ENCODE measurements at places on chromosomes 5 and 9. TPM values are rescaled to one million over a fixed set of nuclear protein-coding genes. Genes with fewer than 3 reads are reported as not detected.

FBXW11 gene
- total RNA-seq, result 51.4 TPM

SRD5A1 gene
- total RNA-seq, result 15.3 TPM

IL5 gene
- total RNA-seq, result 113 TPM

FBN2 gene
- not detected for total RNA-seq

CYLC2 gene
- not detected for total RNA-seq

KIF4B gene
- 0.07 TPM for total RNA-seq

SH2D3C gene
- total RNA-seq, result 25.1 TPM

GNAQ gene
- total RNA-seq, result 34.3 TPM

MEIKIN gene
- not detected for total RNA-seq

COL15A1 gene
- not detected for total RNA-seq

BTNL8 gene
- total RNA-seq, result 0.18 TPM

TTC16 gene
- 0.18 TPM for total RNA-seq

CENPH gene
- 37.0 TPM for total RNA-seq

Measured in activated T-helper 2 cell treated with anti-CD3 and anti-CD28 coated beads, Interferon-gamma antibody, Interleukin-2, Interleukin-4, amounts not matched to agents 10 μg/mL and 5 μg/mL and 100 μg/mL, durations not matched to agents 14 hours and 24 hours and 36 hours (primary cell).